ENCODE measurements at places on chromosomes 2 and 18.

- peak overlapping the region; percentile 80 for H3K4me3 ChIP-seq
- H3K36me3 ChIP-seq, result no peaks in the 10 kb centered on the region
- peak; percentile 78 for DNase-seq
- H3K4me1 ChIP-seq, result no peaks in the 10 kb centered on the region
- no peaks in the 10 kb centered on the region for H3K27me3 ChIP-seq
Measured at GRCh38 chr18:2656237-2656980, 883 bp downstream of the SMCHD1 start.

- no peaks in the 10 kb centered on the region for H3K27me3 ChIP-seq
- H3K36me3 ChIP-seq, result no peaks in the 10 kb centered on the region
Measured at GRCh38 chr2:160652236-160652635, 158.6 kb upstream of the RBMS1 start.

DNA sequence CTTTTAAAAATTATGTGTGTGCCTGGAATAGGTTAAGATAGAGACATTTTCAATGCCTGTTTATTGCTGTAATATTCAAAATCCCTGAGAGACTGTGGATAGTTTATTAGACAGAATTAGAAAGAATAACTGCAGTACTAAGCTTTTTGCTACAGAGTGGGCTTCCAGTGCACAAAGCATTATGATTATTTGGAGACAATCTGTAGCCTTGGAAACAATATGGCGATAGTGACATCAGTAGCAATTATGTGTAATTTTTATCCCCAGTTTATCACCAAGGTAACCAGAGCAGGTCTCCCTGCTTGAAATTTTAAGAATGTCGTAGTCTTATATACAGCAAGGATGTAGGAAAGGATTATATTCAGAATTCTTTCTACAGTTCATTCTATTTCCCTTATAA lies 100.0 kb downstream of the MYO3B start:
- DNase-seq, result no peak
- H3K27ac ChIP-seq, result no peak overlapping the region
- H3K36me3 ChIP-seq, result no peaks in the 10 kb centered on the region
- H3K27me3 ChIP-seq, result no peaks in the 10 kb centered on the region
- no peak overlapping the region for H3K4me3 ChIP-seq
- H3K4me1 ChIP-seq, result no peaks in the 10 kb centered on the region

DNA sequence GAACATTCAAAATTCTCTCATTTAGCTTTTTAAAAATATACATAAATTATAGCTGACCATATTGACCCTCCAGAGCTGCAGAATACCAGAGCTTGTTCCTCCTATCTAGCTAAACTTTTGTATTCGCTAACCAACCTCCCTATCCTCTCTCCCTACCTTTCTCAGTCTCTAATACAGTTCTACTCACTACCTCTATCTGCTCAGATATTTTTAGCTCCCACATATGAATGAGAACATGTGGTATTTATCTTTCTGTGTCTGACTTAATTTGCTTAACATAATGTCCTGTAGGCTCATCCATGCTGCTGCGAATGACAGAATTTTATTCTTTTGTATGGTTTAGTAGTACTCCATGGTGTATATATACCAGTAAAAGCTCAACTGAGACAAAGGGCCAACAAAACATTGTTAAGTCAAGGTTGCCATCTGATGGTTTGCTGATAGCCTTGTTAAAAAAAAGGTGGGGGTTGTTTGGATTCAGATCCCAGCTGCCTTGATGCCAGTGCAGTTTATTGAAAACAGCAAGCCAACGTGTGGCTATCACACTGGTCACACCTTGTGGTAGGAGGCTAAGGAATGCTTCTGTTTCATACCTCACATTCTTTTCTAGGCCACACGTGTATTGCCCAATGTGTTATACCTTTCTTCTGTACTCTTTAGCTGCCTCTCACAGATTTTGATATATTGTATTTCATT lies 101.5 kb downstream of the VWA3B start:
- H3K27ac ChIP-seq, result no peak overlapping the region
- no peaks in the 10 kb centered on the region for H3K36me3 ChIP-seq
- H3K4me3 ChIP-seq, result no peak overlapping the region
- DNase-seq, result no peak
- no peaks in the 10 kb centered on the region for H3K4me1 ChIP-seq
- no peaks in the 10 kb centered on the region for H3K27me3 ChIP-seq

- no peaks in the 10 kb centered on the region for H3K27me3 ChIP-seq
- no peaks in the 10 kb centered on the region for H3K36me3 ChIP-seq
- peak overlapping the region; percentile 78 for H3K27ac ChIP-seq
- DNase-seq, result no peak
- H3K4me3 ChIP-seq, result no peak overlapping the region
Measured at GRCh38 chr2:130835766-130836015, 1.0 kb upstream of the ARHGEF4 start.

DNA sequence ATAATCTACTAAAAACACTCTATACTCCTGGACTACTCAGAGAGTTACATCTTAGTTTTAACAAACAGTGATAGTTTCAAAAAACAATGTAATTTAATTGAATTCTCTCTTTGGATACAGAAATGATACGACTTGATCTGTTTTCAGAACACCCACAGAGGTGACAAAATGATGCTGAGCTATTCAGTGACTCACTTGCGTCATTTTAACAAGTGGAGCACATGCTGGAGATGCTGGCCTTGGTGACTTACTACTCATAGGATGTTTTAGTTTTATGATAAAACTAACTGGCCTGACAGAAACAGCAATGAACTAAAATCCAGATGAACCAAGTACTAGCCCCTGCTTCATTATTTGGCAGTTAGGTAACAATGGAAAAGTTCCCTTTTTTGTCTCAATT lies 101.3 kb upstream of the ITGB6 start:
- H3K4me1 ChIP-seq, result no peaks in the 10 kb centered on the region
- DNase-seq, result no peak
- no peak overlapping the region for H3K4me3 ChIP-seq

DNA sequence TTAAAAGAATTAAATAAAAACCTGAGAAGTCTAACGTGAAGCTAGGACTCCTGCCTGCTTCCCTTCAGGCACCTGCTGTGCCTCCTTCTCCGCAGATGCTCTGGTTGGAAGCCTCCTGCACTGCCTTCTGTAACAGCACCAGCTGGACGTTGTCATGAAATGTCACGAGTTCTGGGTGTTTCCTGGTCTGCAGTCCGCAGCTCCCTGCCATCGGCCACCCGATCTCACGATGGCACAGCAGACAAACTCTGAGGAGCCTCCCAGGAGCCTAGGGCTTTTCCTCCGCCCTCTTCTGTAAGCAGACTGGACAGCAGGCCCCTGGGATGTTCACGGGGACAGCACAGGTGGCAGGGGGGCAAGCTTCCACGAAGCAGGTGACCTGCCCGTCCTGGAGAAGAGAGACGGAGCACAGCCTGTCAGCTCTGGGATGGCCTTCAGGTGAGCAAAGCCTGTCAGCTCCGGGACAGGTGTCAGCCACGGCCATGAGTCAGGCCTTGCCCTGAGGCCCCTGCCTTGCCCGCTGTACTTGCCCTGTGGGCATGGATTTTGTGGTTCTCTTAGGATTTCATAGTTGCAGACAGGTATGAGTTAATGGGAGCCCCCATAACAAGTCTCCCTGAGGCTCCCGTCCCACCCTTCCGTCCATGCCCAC lies 110.3 kb downstream of the PXDN start:
- no peak overlapping the region for H3K4me3 ChIP-seq
- H3K36me3 ChIP-seq, result no peaks in the 10 kb centered on the region
- H3K4me1 ChIP-seq, result no peaks in the 10 kb centered on the region
- no peak for DNase-seq

GRCh38 chr2:172106108-172106961 lies 3.6 kb upstream of the DLX2 start:
- peaks cover 6% of the 10 kb centered on the region for H3K27me3 ChIP-seq
- H3K4me1 ChIP-seq, result peaks cover 23% of the 10 kb centered on the region
- H3K4me3 ChIP-seq, result no peak overlapping the region
- H3K27ac ChIP-seq, result no peak overlapping the region
